ENCODE measurements at places on chromosomes 1 and 21.

DNA sequence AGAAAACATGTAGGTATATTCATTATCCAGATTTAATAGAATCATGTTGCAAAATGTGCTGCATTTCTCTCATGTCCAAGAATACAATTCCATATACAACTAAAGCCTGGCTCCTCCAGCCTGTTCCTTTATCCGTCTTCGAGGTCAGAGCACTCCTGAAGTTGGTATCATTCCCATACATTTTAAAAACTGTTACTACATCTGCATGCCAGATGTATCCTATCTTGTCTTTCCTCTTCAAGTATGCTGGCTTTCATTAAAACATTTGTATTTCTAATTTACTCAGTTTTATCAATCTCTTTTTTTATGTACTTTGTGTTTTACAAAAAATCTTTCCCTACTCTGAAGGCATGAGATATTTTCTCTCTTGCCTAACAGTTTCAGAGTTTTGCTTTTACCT is 536.6 kb upstream of the USP24 start:
- DNase-seq: no peak

DNA sequence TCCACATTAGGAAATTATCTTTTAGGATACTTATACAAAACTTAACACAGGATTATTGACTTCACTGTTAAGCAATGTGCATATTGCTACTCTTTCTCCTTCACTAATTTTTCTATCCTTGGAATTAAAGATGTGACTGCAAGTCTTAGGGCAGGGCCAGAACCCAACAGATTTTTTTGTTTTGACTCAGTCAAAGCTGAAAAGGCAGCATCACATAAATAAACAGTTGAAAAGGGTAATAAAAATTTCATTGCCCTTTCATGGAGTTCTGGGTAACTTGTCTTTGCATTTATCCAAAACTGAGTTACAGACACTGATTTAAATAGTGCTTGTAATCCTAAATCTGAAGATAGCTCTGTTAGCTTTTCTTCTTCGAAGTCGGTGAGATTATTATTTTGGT is 1.9 kb upstream of the TMEM35B start:
- DNase-seq: no peak

GRCh38 chr1:21755067-21755466 is 27.9 kb downstream of the USP48 start:
- no peak for DNase-seq

- no peak for DNase-seq
Observed at GRCh38 chr1:116115476-116116439, 4.6 kb downstream of the MAB21L3 start.

DNA sequence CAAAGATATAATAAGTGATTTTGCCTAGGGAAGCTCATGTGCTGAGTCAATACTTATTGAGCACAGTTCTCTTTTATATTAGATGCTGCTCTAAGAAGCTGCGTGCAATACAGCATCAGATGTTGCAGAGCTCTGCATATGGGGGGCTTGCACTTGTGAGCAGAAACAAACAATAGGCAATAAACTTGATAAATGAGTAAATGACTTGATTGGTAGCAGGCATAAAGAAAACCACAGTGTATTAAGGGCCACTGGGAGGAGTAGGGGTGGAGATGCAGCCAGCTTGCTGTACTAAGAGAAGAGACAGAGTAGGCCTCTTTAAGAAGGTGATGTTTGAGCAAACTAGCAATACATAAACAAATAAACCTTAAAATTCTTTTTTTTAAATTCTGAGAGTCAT is 598.5 kb upstream of the ADAMTS5 start:
- DNase-seq: no peak

GRCh38 chr21:40731206-40731605 is 115.8 kb downstream of the DSCAM start:
- no peak for DNase-seq

DNA sequence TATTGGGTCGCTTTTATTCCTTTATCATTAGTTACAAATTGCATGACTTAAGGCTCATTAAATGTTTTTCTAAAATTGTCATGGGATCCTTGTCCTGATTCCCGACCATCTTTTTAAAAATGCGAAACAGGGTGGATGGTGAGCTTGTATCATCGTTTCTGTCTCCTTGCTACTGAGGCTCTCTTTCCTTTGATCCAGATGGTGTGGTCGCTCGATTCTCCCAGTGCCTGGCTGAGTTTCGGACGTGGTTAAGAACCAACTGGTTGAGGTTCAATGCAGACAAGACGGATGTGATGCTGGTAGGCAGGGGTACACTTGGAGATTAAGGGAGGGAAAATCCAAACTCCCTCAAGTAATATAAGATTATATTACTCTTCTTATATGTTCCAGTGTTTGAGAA is 1.2 kb downstream of the MIER1 start:
- no peak for DNase-seq

- DNase-seq: no peak
Observed at GRCh38 chr1:47226121-47226838, 5.7 kb downstream of the TAL1 start.

GRCh38 chr21:42463861-42464515 is 32.0 kb downstream of the RSPH1 start:
- peak; percentile 76 for DNase-seq

GRCh38 chr1:167900907-167901306 is 13.0 kb downstream of the ADCY10 start:
- no peak for DNase-seq

DNA sequence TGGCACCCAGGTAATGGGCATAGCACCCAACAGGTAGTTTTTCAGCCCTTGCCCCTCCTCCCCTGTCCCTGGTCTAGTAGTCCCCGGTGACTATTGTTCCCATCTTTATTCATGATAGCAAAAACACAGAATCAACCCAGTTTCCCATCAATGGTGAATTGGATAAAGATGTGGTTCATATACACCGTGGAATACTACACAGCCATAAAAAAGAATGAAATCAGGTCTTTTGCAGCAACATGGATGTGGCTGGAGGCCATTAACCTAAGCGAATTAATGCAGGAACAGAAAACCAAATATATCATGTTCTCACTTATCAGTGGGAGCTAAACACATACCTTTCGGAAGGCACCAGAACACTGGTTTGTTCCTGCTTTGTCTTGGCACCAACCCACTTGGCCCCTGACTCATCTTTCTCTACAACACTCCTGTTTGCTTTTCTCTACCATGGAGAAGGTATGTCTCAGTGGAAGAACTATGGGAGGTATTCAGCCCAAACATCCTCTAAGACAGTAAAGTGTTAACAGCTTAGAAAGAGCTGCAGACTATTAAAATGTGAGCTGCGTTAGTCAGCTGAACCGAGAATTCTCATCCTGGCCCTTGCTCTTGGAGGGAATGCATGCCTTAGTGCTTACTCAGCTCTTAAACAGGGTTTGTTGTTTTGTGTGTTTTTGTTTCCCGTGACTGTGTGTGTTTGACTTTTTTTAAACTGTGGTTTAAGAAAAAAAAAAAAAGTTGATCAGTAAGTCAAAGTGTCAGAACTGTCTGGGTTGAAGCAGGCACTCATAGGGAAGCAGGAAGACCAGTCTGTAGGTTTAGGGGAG is 203.0 kb downstream of the TOMM20 start:
- DNase-seq: no peak

GRCh38 chr1:33762962-33763361 is 100.9 kb upstream of the HMGB4 start:
- no peak for DNase-seq

- no peak for DNase-seq
Observed at GRCh38 chr1:234932511-234933430, 195.9 kb downstream of the TOMM20 start.

DNA sequence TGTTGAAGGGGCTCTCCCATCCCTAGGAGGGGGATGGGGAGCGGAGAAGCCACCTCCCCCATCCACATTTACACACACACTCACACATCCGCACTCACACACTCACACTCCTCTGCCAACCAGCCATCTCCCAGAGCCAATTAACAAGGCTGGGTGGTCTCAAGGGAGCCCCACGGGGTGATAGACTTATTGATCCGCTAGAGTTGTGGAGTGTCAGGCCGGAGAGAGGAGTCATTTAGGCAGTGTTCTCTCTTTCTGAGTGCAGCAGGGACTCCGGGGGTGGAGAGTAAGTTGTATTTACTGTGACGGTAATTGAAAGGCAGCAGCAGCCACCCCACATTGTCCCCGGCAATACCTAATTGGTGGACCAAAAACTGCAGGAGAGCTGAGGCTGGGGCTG is 61.6 kb downstream of the KLHDC7A start:
- DNase-seq: no peak

- peak; percentile 84 for DNase-seq
Observed at GRCh38 chr1:32273391-32274208, 18.3 kb upstream of the HDAC1 start.

GRCh38 chr1:235411489-235412486 is 44.6 kb downstream of the TBCE start:
- no peak for DNase-seq

GRCh38 chr1:114379987-114380386 is 131.0 kb downstream of the TRIM33 start:
- DNase-seq: no peak

DNA sequence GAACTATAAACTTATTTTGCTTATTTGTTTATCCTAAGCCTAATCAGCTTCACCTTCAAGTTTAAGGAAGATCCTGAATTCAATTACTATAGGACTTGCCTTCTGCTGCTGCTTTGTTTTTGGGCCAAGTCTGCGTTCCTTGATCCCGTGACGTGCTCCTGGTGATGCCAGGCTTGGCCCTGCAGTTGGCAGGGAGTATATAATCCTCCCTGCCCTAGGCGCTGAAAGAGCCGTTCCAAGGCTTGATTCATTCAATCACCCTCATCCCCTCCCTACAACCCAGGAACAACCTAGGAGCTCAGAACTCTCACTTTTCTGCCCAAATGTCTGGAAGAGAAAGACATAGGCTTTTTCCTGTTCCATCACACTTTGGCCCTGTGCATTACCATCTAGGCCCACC is 12.4 kb upstream of the LRRN2 start:
- no peak for DNase-seq

DNA sequence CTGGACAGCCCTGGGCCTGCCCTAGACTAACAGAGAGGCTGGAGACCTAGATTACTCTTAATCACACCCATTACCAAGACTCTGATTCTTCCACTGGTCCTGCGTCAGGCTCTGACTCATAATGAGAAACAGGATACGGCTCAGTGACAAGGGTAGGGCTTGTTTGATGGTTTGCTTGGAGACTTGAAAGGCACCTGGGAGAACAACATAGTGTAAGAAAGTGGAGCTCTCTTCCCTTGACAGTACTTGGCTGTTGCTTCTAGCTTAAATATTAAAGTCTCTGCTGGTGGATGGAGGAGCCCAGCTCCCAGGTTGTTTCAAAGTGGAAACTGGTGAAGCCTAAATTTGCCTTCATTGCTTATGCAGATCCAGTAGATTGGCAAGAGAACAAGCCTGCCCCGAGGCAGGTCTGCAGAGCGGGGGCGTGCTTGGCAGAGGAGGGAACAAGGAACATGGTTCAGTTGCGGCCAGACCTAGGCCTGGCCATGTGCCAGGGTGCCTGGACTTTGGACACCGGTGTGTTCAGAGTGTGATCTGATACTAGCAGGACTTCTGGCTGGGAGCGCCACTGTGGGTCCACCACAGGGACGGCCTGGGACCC is 480.6 kb downstream of the CAMTA1 start:
- no peak for DNase-seq

DNA sequence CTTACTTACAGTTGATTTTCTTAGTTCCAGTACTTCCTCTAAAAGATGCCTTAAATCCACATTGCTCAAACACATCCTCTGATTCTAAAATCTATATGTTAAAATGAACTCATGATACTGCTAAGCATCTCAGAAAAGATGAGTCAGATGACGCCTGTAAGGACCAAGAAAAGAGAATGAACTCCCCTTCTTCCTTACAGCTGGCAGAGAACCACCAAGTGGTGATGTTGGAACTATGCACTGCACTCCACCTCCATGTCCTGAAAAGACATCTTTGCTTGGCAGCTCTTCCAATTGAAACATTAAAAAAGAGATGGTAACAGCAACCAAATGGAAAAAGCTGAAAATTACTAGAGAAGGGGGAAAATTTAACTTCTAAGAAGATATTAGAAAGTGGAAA is 648.8 kb downstream of the PTPRC start:
- DNase-seq: no peak

- no peak for DNase-seq
Observed at GRCh38 chr1:167186771-167187170, 33.9 kb upstream of the POU2F1 start.
